Cortex of kidney (tissue), 1 donor: ENCODE measurements at places on chromosomes 3 and 15.

DNA sequence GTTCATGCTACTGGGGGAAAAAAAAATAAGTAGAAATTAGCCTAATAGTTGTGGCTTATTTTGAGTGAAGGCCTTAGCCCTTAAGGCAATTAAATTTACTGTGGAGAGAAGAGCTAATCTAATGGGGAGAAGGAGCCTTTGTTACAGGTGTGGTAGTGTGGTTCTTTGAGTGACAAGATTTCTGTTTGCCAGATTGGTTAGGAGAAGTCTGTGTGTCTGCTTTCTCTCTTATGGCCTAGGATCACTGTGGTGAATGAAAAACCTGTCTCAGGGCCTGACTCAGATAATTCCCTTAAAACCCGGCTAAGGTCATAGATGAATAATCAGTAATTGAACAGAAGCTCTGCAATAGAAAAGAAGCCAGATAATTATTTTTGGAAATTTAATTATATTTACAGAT is 27.0 kb downstream of the OPA1 start:
- DNase-seq = no peak

DNA sequence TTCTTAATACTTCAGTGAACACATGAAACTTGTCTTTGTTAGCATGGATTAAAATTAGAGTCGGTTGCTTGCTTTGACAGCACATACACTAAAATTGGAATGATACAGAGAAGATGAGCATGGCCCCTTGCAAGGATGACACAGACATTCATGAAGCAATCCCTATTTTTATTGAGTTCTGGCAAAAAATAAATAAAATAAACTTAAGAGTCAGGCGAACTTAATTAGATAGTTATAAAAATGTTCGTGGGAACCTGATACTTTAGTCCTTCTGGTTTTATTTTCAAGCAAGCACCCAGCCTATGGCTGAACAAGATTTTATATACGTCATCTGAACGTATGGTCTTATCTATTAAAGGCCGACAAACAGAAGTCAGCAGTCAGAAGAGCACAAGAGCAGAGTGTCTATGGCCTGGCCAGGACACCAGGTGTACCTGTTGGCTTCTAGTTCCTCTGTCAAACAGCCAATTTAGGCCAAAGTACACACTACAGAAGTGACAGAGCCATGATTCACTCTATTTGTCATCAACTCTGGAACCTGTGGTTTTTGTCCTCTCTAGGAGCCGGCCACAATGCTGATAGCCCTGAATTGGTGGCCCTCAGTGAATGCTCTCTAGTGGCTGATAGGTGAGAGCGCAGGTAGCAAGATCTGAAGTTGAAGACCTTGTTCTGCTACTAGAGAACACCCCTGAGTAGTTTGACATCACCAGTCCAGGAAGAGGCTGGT is 64.3 kb downstream of the LEO1 start:
- no peak for DNase-seq

DNA sequence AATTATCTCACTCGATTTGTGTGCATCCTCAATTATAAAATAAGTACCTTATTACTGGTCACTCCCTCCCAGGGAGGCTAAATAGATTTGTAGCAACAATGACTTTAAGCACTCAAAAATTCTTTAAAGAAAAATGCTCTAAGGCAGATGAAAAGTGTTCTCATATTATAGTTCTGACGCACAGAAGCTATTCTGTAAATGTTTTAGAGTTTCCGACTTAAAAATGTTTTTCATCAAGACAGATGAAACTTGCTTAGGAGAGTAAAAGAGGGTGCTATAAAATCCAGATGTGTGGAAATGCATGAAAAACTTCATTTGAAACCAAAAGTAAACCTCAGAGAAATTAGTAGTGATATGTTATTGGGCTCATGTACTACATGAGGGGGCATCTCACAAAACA is 398.4 kb upstream of the KCNMB2 start:
- DNase-seq = no peak

DNA sequence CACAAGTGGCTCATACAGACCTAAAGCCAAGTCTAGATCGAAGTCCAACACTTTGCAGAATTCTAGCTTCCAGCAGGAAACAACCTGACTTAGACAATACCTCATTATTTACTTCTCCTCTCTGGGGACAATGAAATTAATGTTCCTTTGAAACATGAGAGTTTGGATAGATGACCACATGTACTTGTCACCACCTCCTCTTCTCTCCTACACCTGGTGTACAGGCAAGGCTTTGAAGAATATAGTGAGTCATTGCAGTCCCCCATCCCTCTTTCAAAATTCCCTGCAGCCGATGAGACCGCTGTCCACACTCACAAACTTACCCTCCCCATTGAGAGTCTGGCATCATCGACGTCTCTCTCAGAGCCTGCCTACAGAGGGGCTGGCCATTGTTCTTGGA is 189.0 kb upstream of the HES1 start:
- no peak for DNase-seq

GRCh38 chr15:88810446-88810845 is 7.2 kb downstream of the ACAN start:
- no peak for DNase-seq
